ENCODE measurements at places on chromosomes 4 and X. TPM values are rescaled to one million over a fixed set of nuclear protein-coding genes. Genes with fewer than 3 reads are reported as not detected.

GRCh38 chr4:86359944-86360478 is at the start of gene MAPK10:
TSS of gene MAPK10 (minus strand) at chr4:86360053.
- H3K4me1 ChIP-seq = peaks cover 9% of the 10 kb centered on the region
- peak within 1 kb of the TSS; percentile 2 for H3K4me3 ChIP-seq
- DNase-seq = peak; percentile 60
- H3K27ac ChIP-seq = no peak within 1 kb of the TSS
- no peaks in the 10 kb centered on the region for H3K27me3 ChIP-seq
- H3K36me3 ChIP-seq = no peaks in the 10 kb centered on the region

DNA sequence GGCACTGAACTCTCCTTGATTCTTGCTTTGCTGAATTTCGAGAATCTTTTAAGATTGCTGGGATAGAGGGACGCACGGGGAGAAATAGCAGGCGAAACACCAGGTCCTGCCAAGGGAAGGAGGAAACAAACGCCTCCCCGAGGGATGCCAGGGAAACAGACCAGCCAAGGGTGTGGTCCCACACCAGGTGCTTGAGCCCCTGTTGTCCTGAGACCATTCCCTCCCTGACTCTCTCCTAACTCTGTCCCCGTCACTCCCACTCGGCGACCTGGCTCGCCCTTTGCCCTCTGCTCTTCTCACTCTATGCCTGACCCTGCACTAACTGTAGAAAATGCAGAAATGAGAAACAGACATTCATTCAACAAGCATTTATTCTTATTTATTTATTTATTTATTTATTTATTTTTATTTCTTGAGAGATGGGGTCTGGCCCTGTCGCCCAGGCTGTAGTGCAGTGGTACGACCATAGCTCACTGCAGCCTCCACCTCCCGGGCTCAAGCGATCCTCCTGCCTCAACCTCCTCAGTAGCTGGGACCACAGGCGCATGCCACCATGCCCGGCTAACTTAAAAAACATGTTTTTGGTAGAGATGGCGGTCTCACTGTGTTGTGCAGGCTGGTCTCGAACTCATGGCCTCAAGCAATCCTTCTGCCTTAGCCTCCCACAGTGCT is 16.2 kb downstream of the CTAG1B start:
- no peaks in the 10 kb centered on the region for H3K27me3 ChIP-seq
- no peak overlapping the region for H3K27ac ChIP-seq
- H3K4me1 ChIP-seq = no peaks in the 10 kb centered on the region
- no peak for DNase-seq
- no peaks in the 10 kb centered on the region for H3K36me3 ChIP-seq
- H3K4me3 ChIP-seq = no peak overlapping the region

DNA sequence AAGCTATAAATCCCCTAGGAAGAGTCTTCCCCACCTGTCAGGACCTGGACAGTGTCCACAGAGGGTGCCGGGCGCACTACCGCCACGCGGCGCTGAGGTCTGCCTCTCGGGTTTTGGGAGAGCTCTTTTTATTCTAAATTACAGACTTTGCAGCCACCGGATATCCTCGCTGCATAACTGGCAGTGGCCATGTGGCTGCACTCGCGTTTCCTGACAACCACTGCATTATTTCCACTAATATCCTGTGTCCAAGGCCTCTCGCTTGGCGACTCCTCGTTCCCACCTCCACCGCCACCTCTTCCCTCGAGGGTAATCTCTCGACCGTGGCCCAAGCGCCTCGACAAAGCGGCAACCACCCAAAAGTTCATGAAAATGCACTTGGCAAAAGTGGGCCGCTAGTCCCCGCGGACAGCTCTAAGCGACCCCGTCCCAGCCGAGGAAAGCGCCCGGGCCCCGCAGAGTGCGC is 512 bp upstream of the TMEM131L start:
- peak overlapping the region; percentile 68 for H3K27ac ChIP-seq
- peak overlapping the region; percentile 69 for H3K4me3 ChIP-seq
- peak; percentile 65 for DNase-seq
- no peaks in the 10 kb centered on the region for H3K36me3 ChIP-seq
- no peaks in the 10 kb centered on the region for H3K27me3 ChIP-seq
- H3K4me1 ChIP-seq = peaks cover 3% of the 10 kb centered on the region

- H3K4me1 ChIP-seq = peaks cover 2% of the 10 kb centered on the region
- no peak overlapping the region for H3K4me3 ChIP-seq
- H3K27me3 ChIP-seq = no peaks in the 10 kb centered on the region
These were observed 274.6 kb downstream of the ANKRD50 start for GRCh38 chr4:124437853-124438495.

GRCh38 chr4:77156912-77157858 is at the start of gene CCNG2:
TSS of gene CCNG2 (plus strand) at chr4:77157207. CDS start at chr4:77158533, 1,326 bp downstream.
- H3K4me1 ChIP-seq = no peaks in the 10 kb centered on the region
- H3K27me3 ChIP-seq = no peaks in the 10 kb centered on the region
- no peaks in the 10 kb centered on the region for H3K36me3 ChIP-seq
- DNase-seq = peak; percentile 94
- peak within 1 kb of the TSS; percentile 95 for H3K27ac ChIP-seq

GRCh38 chr4:106010761-106011160 is 115.5 kb downstream of the NPNT start:
- H3K4me1 ChIP-seq = no peaks in the 10 kb centered on the region
- no peak overlapping the region for H3K27ac ChIP-seq
- no peaks in the 10 kb centered on the region for H3K27me3 ChIP-seq
- DNase-seq = no peak
- no peak overlapping the region for H3K4me3 ChIP-seq
- H3K36me3 ChIP-seq = no peaks in the 10 kb centered on the region

DNA sequence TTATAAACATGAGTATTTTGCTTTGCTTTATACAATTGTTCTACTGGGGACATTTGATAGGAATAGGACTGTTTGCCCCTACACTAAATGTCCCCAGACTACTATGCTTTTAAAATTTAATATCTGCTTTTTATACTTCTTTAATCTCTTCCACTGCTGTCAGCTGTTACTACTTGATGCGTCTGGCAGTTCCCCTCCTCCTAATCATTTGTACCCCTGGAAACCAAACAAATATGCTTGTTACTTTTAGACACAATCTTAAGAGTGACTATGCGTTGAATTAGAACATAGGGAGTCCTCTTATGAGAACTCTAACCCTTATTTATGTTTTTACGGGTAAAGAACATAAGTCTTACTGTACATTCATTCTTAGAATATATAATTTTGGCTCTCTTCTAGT is 145.7 kb downstream of the EDA start:
- H3K4me1 ChIP-seq = no peaks in the 10 kb centered on the region
- DNase-seq = no peak
- H3K27ac ChIP-seq = no peak overlapping the region
- no peaks in the 10 kb centered on the region for H3K27me3 ChIP-seq

The ANK2 gene
- total RNA-seq = 66.9 TPM

The SLC38A5 gene
- total RNA-seq = 9.1 TPM

The GABRG1 gene
- total RNA-seq = 1.1 TPM

GRCh38 chr4:158915683-158916241 is 146.9 kb downstream of the FNIP2 start:
- H3K27ac ChIP-seq = no peak overlapping the region
- H3K27me3 ChIP-seq = no peaks in the 10 kb centered on the region
- no peak for DNase-seq
- no peaks in the 10 kb centered on the region for H3K36me3 ChIP-seq
- no peaks in the 10 kb centered on the region for H3K4me1 ChIP-seq
- H3K4me3 ChIP-seq = no peak overlapping the region

The MGAT4D gene
- not detected for total RNA-seq

DNA sequence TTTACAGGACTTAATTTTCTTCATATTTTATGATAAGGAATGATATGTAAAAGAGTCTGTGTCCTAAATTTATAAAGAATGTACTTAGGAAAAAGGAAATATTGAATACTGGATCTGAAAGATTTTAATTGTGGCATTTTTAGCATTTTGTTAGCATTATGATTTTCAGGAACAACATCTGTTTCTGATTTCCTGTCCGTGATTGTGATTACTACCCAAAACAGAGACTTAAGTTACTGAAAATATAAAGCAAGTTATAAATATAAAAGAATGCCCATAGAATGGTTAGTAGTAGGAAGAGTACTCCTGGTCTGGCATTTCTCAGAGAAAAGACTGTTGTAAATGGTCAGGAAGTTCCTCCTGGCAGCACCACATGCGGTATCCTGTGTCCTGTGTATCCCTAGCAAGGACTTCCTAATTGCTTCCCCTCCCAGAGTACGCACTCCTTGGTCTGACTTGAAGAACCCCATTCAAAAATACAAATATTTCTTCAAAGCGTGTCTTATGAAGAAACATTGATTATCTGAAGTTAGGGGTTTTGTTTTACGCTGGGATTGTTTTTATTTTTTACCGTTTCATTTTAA is 88.9 kb downstream of the RS1 start:
- no peak overlapping the region for H3K27ac ChIP-seq
- no peaks in the 10 kb centered on the region for H3K4me1 ChIP-seq
- no peak overlapping the region for H3K4me3 ChIP-seq
- DNase-seq = no peak

- no peaks in the 10 kb centered on the region for H3K36me3 ChIP-seq
- peak overlapping the region; percentile 64 for H3K27ac ChIP-seq
- peak; percentile 95 for DNase-seq
These were observed 1.6 kb downstream of the PRICKLE3 start for GRCh38 chrX:49184294-49185281.

GRCh38 chrX:78066110-78066509 is 37.9 kb upstream of the PGK1 start:
- H3K27me3 ChIP-seq = no peaks in the 10 kb centered on the region
- H3K27ac ChIP-seq = no peak overlapping the region
- DNase-seq = no peak
